Stimulated activated naive CD8-positive, alpha-beta T cell treated with anti-CD3 and anti-CD28 coated beads, Interleukin-15, amount 100 ng/mL, for 72 hours (primary cell): ENCODE measurements at places on chromosomes 6 and 20.

DNA sequence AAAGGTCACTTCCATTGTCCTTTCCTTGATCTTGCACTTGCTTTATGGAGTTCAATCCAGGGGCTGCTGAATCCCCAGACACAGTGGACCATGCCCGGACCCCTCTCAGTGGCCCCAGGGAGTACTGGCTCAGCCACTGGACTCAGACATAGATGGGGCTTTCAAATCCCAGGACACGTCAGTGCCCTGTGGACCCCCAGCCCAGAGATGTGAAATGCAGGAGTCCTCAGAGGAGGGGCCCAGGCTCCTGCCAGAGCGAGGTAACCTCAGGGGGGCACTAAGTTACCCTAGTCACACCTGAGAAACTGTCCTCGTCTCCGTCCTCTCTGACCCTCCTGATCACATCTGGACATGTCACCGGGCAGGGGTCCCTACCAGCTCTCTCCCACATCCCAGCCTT lies 18.7 kb upstream of the APMAP start:
- no peak for DNase-seq

DNA sequence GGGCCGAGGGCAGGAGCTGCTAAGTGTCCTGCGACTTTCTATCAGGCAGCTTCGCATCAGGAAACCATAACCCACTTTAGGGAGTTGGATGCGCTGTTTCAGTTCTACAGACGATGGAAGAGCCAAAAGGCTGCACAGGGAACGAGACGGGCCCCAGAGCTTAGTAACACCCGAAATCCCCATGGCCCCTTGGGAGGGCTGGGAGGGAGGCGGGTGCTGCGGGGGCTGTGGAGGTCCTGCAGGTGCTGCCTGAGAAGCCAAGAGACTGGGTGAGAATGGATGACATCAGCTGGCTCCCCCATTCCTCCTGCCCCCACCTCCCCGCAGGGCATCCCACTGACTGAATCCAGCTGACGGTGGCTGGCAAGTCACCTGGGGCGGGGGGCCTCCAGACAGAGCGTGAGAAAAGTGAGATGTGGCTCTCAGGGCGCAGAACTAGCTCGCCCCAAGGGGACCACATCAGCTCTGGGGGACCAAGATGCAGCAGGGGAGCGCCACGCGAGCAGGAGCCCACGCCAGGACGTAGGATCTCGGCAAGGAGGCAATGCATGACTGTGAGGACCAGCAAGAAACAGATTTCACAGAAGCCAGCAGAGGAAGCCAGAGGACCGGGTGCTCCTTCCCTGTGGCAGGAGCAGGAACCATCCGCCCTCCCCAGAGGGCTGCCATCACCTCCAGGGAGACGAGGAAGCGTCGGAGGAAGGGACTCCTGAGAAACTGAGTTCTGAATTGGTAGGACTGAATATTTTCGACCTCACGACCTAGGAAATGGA lies 36.8 kb downstream of the PNLDC1 start:
- no peak for DNase-seq

DNA sequence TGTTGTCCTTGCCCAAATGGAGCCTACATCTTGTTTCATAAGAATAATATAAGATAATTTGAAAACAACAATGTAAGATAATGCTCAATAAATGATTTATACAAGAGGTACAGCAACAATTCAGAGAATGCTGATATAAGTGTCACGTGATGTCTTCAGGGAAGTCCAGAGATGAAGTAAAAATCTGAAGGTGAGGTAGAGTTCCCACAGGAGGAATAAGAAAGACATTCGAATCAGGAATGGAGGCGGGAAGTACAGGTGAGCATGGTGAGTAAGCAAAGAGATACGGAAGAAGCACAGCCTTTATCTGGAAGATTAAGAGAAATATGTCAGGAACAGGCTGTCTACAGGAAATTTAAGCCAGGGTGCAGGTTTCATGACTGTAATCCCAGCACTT lies 165.9 kb upstream of the MARCKS start:
- no peak for DNase-seq

- DNase-seq = no peak
Measured at GRCh38 chr6:22445946-22446345, 123.4 kb upstream of the HDGFL1 start.

GRCh38 chr6:51640021-51640420 lies 447.4 kb downstream of the PKHD1 start:
- no peak for DNase-seq

GRCh38 chr6:101595276-101595675 lies 201.8 kb downstream of the GRIK2 start:
- no peak for DNase-seq

DNA sequence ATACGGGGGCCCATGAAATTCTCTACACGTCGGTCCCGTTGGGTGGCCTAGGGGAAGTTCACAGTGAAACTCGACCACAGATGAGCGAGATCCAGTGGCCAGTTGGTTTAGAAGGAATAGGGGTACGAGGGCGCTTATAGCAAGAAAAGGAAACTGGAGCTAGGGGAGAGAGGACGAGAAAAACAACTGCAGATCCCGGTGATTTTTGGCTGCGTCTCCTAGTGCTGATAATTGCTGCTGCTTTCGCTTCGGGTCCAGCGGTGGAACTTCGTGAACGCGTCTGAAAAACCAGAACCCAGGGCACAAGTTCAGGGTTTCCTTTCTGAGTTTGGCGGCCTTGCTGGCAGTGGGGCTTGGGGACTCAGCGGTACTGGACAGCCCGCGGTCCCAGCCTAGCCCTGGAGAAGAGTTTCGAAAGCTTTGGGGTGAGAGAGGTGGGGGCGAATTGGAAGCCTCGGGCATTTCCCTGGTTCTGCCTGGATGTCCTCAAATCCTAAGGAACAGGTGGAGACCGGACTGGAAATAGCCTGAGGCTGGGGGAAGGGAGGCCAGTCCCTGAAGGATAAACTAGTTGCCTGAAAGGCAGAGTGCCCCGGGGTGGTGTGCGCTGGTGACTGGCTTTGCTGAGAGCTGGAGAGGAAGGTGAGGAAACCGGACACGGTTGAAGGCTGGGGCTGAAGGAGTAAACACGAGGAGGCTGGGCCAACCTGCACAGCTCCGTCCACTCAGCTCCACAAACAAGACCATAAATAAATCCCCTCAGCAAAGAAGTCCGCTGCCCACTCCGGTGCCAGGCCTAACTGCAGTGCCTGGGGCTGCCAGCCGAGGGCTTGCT lies 793 bp downstream of the GMPR start:
- DNase-seq = peak; percentile 26

- no peak for DNase-seq
Measured at GRCh38 chr6:33604941-33605854, 15.9 kb upstream of the ITPR3 start.

DNA sequence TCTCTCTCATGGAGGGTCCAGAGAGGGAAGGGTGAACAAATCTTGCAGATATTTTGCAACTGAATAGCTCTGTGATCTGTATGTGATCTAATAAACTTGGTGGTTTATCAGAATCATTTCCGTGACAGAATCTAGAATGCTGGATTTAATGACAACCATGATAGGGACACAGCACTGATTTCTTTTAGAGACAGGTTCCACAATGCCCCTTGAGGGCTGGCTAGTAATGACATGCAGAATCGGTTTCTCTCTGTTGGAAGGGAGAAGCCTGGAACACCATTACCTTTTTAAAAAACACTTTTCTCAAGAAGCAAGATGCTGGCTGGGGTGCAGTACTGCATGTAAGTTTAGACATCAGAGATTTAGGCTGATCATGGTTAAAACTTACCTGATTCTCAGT lies 313.4 kb downstream of the CDH26 start:
- no peak for DNase-seq

- DNase-seq = no peak
Measured at GRCh38 chr20:2296524-2297356, 939 bp downstream of the TGM3 start.

- DNase-seq = no peak
Measured at GRCh38 chr20:2304180-2304579, 8.4 kb downstream of the TGM3 start.

DNA sequence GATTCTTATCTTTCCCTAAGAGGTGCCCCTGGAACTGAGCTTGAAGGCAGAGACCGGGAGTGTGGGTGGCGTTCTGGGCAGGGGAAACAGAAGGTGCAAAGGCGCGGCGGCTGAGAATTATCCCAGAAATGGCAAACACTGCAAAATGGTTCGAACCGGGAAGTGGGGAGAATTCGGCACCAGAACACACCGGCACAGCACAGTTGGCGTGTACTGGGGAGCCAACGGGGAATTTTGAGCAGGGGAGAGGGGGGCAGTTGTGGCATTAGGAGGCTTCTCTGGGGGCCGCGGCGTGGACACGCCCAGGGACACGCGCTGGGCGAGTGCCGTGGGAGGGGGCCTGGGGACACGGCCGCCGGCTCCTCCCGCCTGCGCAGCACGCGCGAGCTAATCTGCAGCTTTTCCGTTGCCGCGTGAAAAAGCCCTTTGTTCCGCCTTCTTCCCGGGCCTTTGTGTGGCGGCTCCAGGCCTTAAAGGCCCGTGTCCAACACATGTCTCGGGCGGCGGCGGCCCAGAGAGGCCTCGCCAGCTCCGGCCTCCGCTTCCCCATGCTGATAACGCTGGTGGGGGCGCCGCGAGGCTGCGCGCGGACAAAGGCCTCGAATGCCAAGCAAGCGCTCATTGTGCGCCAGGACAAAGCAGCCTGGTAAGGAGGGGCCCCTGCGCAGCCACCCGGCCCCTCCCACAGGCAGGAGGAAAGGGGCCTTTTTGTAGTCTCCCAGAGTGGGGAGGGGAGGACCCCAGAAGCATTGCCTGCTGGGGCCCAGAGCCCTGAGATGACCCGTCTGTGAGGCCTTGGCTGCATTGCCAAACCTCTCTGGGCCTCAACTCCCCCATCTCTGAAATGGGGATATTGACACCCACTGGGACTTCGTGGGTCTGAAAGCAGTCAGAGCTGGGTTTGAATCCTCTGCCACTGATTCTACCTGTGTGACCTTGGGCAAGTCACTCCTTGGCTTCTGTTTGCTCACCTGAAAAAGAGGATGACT lies 82.8 kb downstream of the CD40 start:
- DNase-seq = no peak

DNA sequence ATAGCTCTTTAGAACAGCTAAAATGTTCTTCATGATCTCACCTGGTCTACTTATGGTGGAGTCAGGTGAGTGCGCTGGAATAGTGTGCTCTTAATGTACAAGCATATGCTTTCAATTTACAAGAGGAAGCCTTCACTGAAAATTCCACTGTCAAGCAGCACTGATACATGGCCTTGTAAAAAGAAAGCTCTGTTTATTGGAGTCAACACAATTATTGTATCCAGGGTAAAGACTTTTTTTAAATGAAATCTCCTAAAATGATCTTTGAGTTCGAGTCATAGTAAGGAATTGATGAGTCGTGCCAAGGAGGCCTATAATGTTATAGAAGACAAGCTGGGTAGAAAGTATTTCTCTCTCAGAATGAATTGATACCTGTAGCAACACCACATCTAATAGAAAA lies 41.6 kb upstream of the CARMIL1 start:
- DNase-seq = no peak

DNA sequence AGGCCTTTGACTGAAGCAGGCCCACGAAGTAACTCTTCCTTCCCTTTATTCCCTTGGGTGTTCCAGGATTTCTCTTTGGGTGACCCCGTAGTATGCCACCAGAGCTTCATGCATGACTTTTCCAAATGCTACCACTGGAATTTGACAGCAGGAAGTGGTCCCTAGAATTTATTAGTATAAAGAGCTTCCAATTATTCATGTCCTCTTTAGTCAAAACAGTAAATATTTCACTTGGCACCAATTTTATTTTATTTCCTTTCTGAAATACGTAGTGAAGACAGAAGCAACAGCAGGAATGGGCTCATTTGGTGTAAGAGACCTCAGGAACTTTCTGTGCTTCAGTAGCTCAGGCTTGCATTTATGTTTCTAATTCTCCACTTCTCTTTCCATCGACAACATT lies 151.3 kb downstream of the LCA5 start:
- no peak for DNase-seq

DNA sequence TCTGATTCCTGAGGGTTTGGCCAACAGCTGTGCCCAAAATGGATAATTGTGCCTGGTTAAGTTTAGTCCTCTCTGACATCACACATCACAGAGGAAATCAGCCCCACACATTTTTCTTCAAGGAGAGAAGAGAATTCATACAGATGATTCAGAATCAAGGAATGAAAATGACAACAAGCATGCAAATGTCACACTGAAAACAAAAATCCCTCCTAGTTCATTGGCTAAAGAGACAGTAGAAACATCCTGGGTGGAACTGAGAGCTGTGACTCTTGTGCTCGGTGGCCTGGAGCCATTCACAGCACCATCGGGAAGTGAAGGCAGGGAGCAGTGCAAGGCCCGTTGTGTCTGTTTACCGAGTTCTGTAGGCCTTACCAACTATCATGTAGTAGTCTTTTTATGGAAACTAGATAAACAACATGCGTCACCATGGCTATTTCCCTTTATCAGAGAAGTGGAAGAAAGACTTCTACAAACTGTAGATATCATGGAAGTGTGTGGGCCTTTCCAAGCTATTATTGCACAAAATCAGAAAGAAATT lies 81.7 kb upstream of the TENT5A start:
- DNase-seq = no peak

DNA sequence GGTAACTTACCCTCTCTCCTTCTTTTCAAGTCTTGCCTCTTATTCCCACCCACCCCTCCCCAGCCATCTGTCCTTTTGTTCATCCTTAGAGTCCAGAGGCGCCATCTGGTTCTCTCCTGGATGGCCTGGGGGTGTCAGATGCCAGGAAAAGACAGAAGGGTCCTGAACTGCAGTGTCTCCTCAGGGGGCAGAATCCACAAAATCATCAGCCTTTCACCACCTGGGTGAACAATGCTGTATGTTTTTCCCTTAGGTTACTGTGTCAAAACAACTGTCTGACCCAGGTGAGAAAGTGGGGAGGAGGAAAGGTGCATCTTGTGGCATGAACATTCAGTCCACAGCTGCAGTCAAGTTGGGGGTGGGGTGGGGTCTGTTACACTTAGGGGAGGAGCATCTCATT lies 47.9 kb upstream of the FYN start:
- no peak for DNase-seq

GRCh38 chr20:38962928-38963401 lies 821 bp downstream of the DHX35 start:
- no peak for DNase-seq

DNA sequence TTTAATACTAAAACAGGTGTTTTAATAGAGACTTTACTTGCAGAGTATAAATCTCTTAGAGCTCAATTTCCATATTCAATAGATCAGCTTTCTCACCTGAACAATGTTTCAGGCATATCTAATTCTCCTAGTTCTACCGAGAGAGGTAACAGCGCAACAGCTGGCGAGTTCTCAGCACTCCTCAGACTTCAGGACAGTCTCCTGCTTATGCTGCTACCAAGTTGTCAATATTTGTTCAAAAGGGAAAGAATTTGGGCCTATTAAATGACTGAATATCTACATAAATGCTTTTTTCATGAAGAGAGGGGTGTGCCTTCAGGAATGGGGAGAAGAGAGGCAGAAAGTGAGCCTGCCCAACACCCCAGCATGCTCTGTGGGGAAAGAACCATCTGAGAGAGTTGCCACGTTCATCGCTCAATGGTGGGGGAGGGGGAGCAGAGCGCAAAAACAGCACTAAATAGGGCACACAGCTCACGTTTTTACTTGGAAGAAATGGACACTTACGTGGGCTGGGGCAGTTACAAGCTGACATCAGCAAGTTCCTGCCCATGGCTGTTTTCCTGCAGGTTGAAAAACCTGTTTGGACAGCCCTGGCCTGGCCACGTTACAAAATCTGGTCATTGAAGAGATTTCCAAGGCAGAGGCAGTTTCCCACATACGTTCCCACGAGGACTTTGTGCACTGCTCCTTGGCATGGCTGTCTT lies 38.0 kb downstream of the EZR start:
- no peak for DNase-seq
